Tibial nerve (tissue), 4 donors: ENCODE measurements at places on chromosomes 2 and 18.
A peak's percentile ranks its signal among the peaks of the same experiment; 100 is the strongest.

DNA sequence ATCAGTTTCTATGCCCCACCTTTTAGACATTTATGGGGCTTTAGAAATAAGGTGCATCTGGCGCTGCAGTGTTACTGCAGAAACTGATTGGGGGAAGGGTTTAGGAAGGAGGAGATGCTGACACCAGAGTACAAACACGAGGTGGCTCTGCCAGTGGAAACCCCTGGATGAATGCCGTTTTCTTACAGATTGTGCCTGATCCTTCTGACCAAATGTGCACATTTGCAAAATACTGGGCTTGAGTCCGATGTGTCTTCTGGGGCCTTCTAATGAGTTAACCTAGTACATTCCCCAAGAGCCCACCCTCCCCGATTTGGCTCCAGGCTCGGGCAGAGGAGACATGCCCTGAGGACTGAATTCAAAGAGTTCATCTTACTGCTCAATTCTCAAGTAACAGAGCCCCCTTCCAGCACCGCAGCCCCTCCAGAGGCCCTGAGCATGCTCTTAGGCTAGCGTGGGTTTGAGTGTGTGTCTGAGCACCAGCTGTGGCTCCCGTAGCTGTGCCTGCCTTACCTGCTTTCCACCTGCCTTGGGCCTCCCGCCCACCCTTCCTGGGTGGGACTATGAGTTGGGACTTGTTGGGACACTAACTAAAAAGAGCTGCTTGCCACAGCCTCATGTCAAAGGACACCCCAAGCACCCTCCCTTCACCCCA, 116.7 kb upstream of the COPS8 start:
- DNase-seq = no peak
- H3K27me3 ChIP-seq = no peaks in the 10 kb centered on the region
- no peaks in the 10 kb centered on the region for H3K36me3 ChIP-seq
- no peaks in the 10 kb centered on the region for H3K4me1 ChIP-seq
- H3K27ac ChIP-seq = no peak overlapping the region

DNA sequence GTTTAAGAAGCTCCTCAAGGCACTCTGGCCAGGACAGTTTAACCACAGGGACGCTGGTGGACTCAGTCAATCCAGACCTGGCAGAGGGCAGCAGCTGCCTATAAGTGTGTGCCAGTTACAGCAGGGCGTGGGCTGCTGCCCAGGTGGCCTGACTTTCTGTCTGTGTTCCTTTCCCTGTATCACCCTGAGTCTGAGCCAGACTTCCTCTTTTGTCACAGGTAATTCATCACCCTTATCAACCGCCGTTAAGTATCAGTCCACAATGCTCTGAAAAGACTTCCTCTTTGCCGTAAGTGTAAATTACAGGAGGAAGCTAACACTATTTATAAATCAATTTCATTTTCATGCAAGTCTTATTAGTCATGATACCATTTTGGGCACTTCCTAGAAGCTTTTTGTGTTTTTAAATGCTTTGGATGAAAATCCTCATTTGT, 7.0 kb downstream of the LPIN1 start:
- H3K36me3 ChIP-seq = no peaks in the 10 kb centered on the region
- no peak overlapping the region for H3K4me3 ChIP-seq
- H3K27me3 ChIP-seq = no peaks in the 10 kb centered on the region
- DNase-seq = no peak
- H3K27ac ChIP-seq = peak overlapping the region; percentile 70
- H3K4me1 ChIP-seq = peaks cover 42% of the 10 kb centered on the region

DNA sequence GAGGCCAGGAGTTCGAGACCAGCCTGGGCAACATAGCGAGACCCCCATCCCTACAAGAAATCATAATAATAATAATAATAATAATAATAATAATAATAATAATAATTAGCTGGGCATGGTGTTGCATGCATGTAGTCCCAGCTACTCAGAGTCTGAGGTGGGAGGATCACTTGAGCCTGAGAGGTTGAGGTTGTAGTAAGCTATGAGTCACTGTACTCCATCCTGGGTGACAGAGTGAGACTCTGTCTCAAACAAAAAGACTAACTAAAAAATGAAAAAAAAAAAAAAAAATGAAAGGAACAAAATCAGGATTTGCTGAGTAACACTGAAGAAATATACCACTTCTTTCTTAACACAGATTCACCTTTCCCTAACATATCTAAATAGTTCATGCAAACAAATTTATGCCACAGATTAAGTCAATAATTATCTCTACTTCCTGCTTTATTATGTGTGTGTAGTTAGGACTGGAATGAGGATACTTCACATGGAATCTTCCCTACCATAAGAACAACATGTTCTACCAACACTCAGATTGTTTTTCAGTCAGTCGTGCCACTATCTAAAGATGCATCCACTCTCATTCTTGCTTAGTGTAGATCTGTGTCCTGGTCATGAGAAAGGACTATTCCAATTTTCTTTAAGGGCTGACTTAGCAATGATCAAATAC, 928.7 kb downstream of the SLC4A3 start:
- no peaks in the 10 kb centered on the region for H3K4me1 ChIP-seq
- no peak overlapping the region for H3K27ac ChIP-seq
- no peak for DNase-seq
- no peaks in the 10 kb centered on the region for H3K36me3 ChIP-seq
- no peaks in the 10 kb centered on the region for H3K27me3 ChIP-seq
- H3K4me3 ChIP-seq = no peak overlapping the region

- no peaks in the 10 kb centered on the region for H3K4me1 ChIP-seq
- H3K4me3 ChIP-seq = no peak overlapping the region
- no peak for DNase-seq
These were observed 336.3 kb upstream of the NRXN1 start for GRCh38 chr2:51368250-51368649.
